ENCODE measurements at places on chromosomes 13 and 19. TPM values are rescaled to one million over a fixed set of nuclear protein-coding genes. Genes with fewer than 3 reads are reported as not detected.
A peak's percentile ranks its signal among the peaks of the same experiment; 100 is the strongest.

FCHO1 gene
- 2.7 TPM for total RNA-seq

ZNF888 gene
- 2.8 TPM for total RNA-seq

PRSS57 gene
- not detected for total RNA-seq

ZNF302 gene
- total RNA-seq: 22.5 TPM

ANKLE1 gene
- not detected for total RNA-seq

CAPS gene
- 6.1 TPM for total RNA-seq

LRP3 gene
- 53.6 TPM for total RNA-seq

CALR gene
- 992 TPM for total RNA-seq

ZNF44 gene
- total RNA-seq: 6.6 TPM

ATP4B gene
- not detected for total RNA-seq

NOVA2 gene
- total RNA-seq: not detected

CYP4F12 gene
- total RNA-seq: 2.6 TPM

FFAR1 gene
- 1.7 TPM for total RNA-seq

PSG3 gene
- not detected for total RNA-seq

NLRP7 gene
- not detected for total RNA-seq

TCF3 gene
- 65.0 TPM for total RNA-seq

ADAT3 gene
- total RNA-seq: 4.2 TPM

GRCh38 chr13:39201180-39201579 is 162.9 kb downstream of the NHLRC3 start:
- DNase-seq: no peak

DNA sequence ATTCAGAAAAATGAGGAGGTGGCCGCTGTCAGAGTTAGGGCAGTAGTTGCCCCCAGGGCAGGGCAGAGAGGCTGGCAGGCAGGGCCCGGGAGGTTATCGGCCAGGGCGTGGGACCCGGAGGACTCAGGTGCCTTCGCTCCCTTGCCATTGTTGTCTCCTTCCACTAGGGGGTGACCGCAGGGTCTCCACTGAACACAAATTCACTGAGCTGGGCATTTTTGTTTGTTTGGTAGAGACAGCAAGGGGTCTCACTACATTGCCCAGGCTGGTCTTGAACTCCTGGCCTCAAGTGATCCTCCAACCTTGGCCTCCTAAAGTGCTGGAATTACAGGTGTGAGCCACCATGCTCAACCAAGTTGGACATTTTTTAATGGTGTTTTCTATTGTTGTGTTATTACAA is 25.1 kb downstream of the CARS2 start:
- no peak for DNase-seq

DNA sequence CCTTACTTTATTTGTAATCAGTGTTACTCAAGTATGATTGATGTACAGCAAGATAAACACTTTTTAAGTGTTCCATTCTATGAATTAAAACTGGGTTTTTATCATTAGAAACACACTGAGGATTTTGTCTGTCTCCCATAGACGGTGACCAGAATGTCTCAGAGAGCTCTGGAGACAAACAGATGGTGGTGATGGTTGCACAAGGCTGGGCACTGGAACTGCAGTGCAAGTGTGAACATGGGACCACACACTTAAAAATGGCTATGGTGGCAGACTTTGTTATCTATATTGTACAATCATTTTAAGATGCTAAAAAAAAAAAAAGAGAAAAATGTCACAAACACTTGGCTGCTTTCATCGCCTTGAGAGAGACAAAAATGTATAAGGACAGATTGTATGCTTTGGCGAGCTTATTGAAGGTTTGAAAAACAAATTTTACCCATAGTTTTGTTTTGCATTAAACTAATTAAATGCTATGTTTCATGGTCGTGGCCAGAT is 273.0 kb downstream of the SHISA2 start:
- DNase-seq: no peak

DNA sequence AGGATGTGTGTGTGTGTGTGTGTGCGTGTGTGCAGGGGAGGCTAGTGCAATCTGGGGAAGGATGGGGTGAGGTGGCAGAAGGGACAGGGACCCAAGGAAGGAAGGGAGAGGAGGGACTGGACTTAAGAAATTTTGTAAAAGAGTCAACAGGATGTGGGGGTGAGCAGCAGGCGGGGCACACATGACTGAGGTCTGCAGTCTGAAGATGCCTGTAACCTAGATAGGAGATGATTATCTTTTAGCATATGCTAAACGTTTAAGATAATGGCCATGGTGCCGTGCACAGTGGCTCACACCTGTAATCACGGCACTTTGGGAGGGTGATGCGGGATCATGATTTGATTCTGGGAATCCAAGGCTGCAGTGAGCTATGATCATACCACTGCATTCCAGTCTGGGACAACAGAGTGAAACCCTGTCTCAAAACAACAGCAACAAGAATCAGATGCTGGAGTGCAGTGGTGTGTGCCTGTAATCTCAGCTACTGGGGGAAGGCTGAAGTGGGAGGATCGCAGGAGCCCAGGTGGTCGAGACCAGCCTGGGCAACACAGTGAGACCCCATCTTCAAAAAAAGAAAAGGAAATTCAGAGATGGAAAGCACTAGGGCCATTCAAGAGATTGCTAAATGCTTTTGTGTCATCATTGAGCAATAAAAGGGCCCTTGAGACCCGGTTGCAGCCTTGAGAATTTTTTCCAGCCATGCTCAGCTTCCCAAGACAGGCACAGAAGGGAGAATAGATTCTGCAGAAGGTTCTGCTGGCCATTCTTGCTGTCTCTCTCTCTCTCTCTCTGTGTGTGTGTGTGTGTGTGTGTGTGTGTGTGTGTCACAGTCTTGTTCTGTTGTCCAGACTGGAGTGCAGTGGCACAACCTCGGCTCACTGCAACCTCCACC is 3.8 kb upstream of the ZNF414 start:
- no peak for DNase-seq

- DNase-seq: no peak
Measured at GRCh38 chr13:73991884-73992283, 142.3 kb downstream of the KLF12 start.

- no peak for DNase-seq
Measured at GRCh38 chr13:107716241-107716640, 499.1 kb downstream of the LIG4 start.

DNA sequence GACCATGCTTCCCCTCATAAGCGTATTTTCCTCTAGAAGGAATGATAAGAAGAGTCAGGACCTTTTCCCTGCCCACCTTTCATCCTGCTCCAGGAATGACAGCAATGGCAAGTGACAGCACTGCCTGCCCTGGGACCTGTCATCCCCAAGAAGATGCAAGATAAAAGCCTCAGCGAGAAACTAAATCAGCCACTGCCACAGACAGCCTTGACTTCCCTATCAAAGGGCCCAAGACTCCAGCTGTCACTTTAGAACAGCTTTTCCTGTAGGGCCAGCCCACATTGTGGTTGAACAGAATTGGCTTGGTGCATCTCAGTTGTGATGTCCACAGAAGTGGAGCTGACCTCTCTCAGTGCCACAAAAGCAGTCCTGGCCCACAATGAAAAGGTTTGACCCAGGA is 1.1 kb downstream of the RAB8A start:
- no peak for DNase-seq

GRCh38 chr13:28379371-28380083 is 115.4 kb downstream of the FLT1 start:
- DNase-seq: no peak

- DNase-seq: no peak
Measured at GRCh38 chr13:102237230-102237629, 164.6 kb downstream of the FGF14 start.

DNA sequence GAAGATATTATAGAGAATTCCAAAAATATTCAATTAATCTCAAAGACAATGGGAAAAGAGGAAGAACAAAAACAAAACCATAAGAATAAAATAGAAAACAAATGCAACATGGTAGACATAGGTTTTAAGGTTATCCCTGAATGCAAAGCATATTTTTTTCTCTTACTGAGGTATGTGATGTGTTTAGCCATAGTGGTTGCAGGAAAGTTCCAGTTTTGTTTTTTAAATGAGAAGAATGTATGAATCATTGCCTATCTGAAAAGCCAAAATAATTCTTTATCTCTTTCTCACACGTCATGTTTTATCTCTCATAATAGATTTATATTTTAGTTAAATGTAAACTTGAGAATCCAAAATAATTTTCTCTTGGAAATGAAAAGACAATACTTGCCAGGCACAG is 2591.7 kb upstream of the PCDH20 start:
- no peak for DNase-seq

GRCh38 chr13:111852725-111853518 is 214.0 kb upstream of the SOX1 start:
- DNase-seq: no peak

DNA sequence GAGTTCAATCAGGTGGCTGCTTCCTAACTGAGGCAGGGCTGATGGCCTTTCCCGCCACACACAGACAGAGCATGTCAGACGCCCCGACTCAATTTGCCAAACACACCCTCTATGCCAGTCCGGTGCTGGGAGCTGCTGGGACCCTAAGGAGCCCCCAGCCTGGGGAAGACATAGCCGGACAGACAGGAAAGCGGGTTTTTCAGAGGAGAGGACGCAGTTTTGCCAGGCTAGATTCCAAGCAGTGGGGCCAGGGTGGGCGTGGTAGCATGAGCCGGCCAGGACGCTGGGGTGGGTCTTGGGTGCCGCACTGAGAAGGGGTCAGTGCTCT is 19.8 kb downstream of the MAST3 start:
- no peak for DNase-seq

- DNase-seq: no peak
Measured at GRCh38 chr19:36003284-36003683, 5.3 kb downstream of the SYNE4 start.

GRCh38 chr13:24997367-24997967 is 98.5 kb upstream of the PABPC3 start:
- DNase-seq: peak; percentile 20

DNA sequence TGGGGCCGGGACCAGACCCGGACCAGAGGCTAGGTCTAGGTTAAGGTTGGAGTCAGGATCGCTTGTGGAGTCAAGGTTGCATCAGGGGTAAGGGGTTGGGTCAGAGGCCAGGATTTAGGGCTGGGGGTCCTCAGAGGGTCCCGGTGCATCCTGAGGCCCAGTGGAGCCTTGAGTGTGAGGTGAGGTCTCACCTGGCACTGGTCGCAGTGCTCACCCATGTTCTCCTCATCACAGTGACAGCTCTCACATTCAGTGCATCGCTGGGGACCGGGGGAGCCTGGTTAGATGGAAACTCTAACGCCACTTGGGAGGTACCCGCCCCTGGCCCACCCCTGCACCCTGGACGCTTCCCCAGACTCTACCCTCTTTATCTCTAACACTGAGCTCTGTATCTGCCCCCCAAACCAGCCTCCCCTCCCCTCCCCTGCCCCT is 3.1 kb downstream of the HRC start:
- no peak for DNase-seq

DNA sequence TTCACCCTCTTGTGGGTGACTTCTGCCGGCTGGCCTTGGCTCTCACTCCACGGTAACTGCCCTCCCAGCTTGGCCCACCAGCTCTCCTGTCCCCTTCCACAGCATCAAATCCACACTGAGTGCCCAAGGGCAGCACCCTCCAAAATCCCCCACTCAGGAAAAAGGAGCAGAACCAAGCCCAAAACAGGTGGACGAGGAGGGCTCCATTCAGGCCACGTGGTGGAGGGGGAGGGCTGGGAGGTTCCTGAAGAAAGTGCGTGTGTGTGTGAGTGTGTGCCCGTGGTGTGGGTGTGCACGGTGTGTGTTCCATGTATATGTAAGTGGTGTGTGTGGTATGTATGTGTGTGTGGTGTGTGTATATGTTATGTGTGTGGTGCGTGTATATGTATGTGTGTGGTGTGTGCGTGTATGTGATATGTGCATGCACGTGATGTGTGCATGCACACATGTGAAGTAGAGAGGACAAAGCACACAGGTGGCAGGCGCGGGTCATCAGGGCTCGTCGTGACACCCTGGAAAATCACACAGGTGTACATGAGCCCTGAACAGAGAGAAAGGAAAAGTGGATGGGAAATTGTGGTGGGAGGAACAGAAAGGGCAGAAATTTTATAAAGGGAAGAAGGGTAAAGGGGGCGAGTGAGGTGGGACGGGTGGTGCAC is 76.9 kb downstream of the COL4A1 start:
- no peak for DNase-seq

- DNase-seq: no peak
Measured at GRCh38 chr13:60328073-60328472, 68.9 kb upstream of the TDRD3 start.

- no peak for DNase-seq
Measured at GRCh38 chr13:43319617-43320444, 296.4 kb downstream of the DNAJC15 start.

GRCh38 chr19:37654118-37654517 is 1.1 kb downstream of the ZFP30 start:
- DNase-seq: no peak

GRCh38 chr19:50780753-50781435 is 9.3 kb upstream of the ACP4 start:
- no peak for DNase-seq

- DNase-seq: no peak
Measured at GRCh38 chr19:3801412-3802096, 15.4 kb upstream of the MATK start.

GRCh38 chr19:45804140-45804958 is 10.8 kb downstream of the RSPH6A start:
- no peak for DNase-seq

GRCh38 chr19:912181-913079 is 589 bp downstream of the R3HDM4 start:
- DNase-seq: no peak

DNA sequence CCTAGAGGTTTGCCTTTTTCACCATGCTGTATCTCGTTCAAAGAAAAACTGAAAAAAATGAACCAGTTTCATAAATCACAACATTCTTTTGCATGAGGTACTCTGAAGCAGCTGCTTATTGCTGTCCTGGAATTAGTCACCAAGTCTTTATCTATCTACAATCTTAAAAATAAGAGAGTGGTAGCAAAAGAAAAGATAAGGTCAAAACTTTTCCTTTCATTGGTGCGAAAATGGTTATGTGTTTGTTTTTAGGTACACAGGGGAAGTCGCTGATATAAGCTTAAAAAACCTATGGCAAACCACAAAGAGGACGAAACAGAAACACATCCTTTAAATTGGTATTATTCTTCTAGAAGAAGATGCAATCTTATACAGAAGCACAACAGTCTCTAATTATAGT is 20.7 kb downstream of the OBI1 start:
- no peak for DNase-seq

DNA sequence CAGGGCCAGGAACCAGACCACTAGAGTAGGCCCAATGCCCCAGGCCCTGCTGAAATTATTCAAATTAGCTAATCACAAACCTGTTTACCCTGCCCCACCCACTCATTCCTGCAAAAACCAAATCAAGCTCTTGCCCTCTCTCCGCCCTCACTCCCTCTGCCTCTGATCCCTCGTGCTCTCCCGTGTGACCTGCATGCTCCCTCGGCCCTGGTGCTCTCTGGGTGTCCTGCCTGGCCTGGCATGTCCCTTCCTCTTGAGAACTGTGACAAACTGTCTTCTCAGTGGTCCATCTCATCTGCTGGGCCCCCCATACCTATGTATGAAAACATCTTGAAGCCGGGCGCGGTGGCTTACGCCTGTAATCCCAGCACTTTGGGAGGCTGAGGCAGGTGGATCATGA is 12.2 kb upstream of the TTYH1 start:
- DNase-seq: no peak

GRCh38 chr13:30030141-30030750 is 179.8 kb upstream of the UBL3 start:
- no peak for DNase-seq

Data from Caki2 (cell line).